ENCODE measurements at places on chromosomes 6 and 20.

- no peak overlapping the region for H3K27ac ChIP-seq
- DNase-seq: no peak
- H3K4me3 ChIP-seq: no peak overlapping the region
- H3K27me3 ChIP-seq: no peaks in the 10 kb centered on the region
These were observed 22.7 kb downstream of the BAK1 start for GRCh38 chr6:33557376-33557775.

DNA sequence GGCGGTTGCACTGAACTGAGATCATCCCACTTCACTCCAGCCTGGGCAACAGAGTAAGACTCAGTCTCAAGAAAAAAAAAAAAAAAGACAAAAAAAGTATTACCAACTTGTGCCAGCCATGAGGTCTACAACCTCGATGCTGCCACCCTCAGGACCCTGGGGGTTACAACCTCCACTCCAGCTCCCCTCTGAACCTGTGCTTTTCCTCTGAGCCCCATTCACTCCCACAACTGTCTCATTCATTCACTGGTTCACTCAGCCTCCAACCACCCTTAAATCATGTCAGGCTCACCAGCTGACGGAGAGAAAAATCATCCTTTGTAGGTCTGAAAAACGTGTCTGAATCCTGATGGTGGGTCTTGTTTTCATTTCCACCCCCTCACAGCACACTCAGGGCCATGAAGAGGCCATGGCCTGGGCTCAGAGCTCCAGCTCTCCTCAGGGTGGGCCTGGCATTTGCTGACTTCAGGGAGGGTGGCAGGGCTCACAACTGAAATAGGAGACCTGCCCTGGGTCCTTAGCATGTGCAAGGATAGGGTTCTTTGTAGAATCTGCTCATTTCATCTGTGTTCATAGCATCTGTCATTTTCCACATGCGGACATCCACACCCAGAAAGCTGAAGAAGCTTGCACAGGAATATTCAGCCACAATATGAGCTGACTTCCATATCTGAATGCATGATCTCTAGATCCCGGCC, 1.9 kb upstream of the ULBP1 start:
- no peak overlapping the region for H3K4me3 ChIP-seq
- H3K4me1 ChIP-seq: peaks cover 2% of the 10 kb centered on the region
- no peak for DNase-seq
- no peak overlapping the region for H3K27ac ChIP-seq

GRCh38 chr6:108589244-108589791, 28.6 kb downstream of the FOXO3 start:
- H3K4me1 ChIP-seq: peaks cover 43% of the 10 kb centered on the region
- peak; percentile 63 for DNase-seq
- H3K27me3 ChIP-seq: no peaks in the 10 kb centered on the region
- H3K27ac ChIP-seq: peak overlapping the region; percentile 38

DNA sequence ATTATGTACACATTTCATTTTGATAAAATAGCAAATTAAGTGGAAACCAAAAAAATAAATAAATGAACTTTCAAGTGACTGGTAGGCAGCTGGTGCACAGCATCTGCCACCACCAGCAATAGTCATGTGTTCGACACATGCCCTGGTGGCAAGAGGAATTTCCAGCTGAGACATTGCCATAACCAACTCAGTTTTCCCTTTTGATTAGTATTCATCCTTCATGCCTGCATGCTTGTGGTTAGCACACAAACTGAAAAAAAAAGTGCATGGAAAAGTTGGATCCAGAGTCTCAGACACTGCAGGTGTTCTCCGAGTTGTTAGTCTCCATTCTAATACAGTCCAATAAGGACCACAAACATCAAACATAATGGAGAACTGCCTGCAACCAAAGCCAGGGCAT, 156.0 kb upstream of the SOX4 start:
- no peaks in the 10 kb centered on the region for H3K4me1 ChIP-seq
- H3K27me3 ChIP-seq: no peaks in the 10 kb centered on the region
- H3K36me3 ChIP-seq: no peaks in the 10 kb centered on the region
- no peak overlapping the region for H3K4me3 ChIP-seq

GRCh38 chr6:135088818-135089809, 34.5 kb upstream of the HBS1L start:
- peaks cover 8% of the 10 kb centered on the region for H3K27me3 ChIP-seq
- DNase-seq: peak; percentile 72
- H3K27ac ChIP-seq: no peak overlapping the region
- H3K36me3 ChIP-seq: no peaks in the 10 kb centered on the region
- H3K4me1 ChIP-seq: no peaks in the 10 kb centered on the region

DNA sequence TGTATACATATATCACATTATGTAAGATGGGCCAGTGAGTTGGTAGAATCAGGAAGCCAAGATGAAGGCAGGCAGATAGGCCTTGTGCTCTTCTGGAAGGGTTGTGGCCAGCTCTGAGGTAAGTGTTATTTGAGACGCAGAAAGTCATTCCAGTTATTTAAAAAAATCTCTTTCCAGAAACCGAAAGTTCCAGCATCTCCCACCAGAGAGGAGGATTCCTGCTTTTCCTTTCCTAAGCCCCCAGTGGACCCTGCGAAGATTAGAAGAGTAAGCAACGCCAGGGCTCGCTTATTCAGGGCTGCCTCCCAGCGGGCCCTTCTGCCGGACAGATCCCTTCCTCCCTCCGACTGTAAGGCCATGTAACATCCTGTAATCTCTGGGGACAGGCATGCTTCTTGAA, 20.4 kb downstream of the ARMC2 start:
- peaks cover 4% of the 10 kb centered on the region for H3K4me1 ChIP-seq
- H3K27me3 ChIP-seq: no peaks in the 10 kb centered on the region
- no peaks in the 10 kb centered on the region for H3K36me3 ChIP-seq
- H3K4me3 ChIP-seq: no peak overlapping the region
- no peak for DNase-seq
- H3K27ac ChIP-seq: no peak overlapping the region

DNA sequence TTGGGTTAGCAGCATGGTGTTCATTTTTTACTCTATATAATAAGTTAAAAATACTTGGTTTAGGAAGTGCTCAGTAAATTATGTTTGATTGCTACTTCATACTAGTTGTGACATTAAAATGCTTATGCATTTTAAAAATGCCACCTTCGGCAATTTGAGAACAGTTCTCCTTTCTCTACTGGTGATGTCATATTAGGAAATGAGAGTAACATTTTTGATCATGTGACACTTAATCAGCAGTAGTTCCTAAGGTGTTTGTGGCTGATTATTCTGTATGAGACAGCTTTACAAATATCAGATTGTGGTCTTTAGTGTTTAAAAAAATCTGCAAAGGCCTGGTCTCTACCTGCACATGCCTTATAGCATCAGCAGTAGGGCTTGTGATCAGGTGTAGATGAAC, 4.4 kb downstream of the GZF1 start:
- no peak overlapping the region for H3K4me3 ChIP-seq
- H3K27me3 ChIP-seq: no peaks in the 10 kb centered on the region
- no peak overlapping the region for H3K27ac ChIP-seq
- peaks cover 11% of the 10 kb centered on the region for H3K4me1 ChIP-seq

DNA sequence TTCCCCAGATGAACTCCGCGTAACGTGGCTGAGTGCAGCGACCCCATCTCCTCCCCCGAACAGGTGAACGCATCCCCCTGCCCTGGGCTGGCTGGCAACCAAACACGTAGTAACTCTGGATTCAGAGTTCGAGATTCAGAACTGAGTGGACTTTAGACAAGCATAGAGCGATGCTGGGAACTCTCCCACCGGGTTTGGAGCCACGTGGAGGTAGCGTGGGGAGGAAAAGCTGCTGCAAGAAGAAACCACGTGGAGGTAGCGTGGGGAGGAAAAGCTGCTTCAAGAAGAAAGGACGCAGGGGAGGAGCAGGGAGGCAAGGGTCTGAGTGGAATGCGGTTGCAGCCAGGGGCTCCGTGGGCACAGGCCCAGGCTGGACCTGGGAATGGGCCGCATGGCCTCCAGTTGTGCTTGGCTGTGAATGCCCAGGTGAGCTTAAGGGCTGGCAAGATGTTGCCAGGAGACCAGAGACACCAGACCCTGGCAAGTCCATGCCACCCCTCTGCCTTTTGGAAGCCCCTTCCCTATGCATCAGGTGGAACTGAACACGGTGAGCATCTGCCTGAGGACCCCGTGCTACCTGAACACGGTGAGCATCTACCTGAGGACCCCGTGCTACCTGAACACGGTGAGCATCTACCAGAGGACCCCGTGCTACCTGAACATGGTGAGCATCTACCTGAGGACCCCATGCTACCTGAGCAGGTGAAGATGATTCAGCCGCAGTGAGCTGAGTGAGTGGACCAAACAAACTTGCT, 118.0 kb upstream of the FRMD1 start:
- H3K36me3 ChIP-seq: no peaks in the 10 kb centered on the region
- H3K27ac ChIP-seq: no peak overlapping the region
- no peak for DNase-seq
- no peaks in the 10 kb centered on the region for H3K27me3 ChIP-seq
- H3K4me1 ChIP-seq: no peaks in the 10 kb centered on the region

- H3K4me1 ChIP-seq: peaks cover 16% of the 10 kb centered on the region
- H3K4me3 ChIP-seq: peak overlapping the region; percentile 95
- DNase-seq: no peak
- peak overlapping the region; percentile 94 for H3K27ac ChIP-seq
These were observed 880 bp downstream of the ADNP start for GRCh38 chr20:50930139-50930975.

DNA sequence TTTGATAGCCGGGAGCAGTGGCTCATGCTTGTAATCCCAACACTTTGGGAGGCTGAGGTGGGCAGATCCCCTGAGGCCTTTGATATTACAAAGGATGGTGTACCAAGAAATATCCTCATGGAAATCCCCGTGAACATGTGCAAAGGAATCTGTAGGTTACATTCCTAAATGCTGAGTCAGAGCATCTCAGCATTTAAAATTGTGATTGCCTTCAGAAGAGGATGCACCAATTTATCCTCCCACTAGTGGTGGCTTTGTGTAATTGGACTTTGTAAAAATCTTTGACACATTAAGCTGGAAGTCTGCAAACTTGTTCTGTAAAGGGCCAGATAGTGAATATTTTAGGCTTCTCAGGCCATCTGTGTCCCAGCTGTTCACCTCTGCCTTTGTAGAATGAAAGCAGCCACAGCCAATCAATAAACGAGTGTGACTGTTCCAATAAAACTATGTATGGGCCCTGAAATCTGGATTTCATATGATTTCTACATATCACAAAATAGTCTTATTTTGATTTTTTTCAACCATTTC, 11.8 kb downstream of the TMEM14B start:
- H3K27ac ChIP-seq: no peak overlapping the region
- peak; percentile 96 for DNase-seq
- peaks cover 2% of the 10 kb centered on the region for H3K4me1 ChIP-seq
- H3K36me3 ChIP-seq: peaks cover 16% of the 10 kb centered on the region

DNA sequence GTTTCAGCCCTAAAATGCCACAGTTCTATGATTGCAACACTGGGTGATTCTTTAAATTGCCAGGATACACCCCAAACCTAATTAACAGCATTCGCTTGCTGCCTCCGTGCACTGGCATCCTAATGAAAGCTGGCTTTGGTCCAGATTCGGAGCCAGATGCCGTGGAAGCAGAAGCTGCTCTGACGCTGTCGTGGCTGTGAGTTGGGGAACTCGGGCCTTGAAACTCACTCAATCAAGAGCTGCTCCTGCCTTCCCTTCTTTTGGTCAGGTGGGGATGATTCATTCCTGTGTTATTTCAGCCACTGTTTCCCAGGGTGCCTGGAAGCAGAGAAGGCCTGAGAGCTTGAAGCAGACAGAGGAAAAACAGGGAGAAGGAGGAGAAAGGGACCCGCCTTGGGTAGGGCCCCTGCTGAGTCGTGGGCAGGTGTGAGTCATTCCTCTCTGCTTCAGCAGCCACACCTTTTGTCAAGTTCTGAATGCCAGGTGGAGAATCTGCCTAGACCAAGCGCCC, 36.2 kb upstream of the DSP start:
- H3K27me3 ChIP-seq: no peaks in the 10 kb centered on the region
- H3K27ac ChIP-seq: no peak overlapping the region
- peaks cover 5% of the 10 kb centered on the region for H3K4me1 ChIP-seq
- H3K36me3 ChIP-seq: no peaks in the 10 kb centered on the region

GRCh38 chr20:48743807-48744206, 84.0 kb downstream of the PREX1 start:
- no peak for DNase-seq
- no peaks in the 10 kb centered on the region for H3K4me1 ChIP-seq
- H3K27me3 ChIP-seq: peaks cover under 1% of the 10 kb centered on the region
- H3K36me3 ChIP-seq: no peaks in the 10 kb centered on the region
- H3K27ac ChIP-seq: no peak overlapping the region

- H3K27me3 ChIP-seq: no peaks in the 10 kb centered on the region
- H3K4me1 ChIP-seq: peaks cover 15% of the 10 kb centered on the region
- H3K27ac ChIP-seq: no peak overlapping the region
- H3K36me3 ChIP-seq: no peaks in the 10 kb centered on the region
- H3K4me3 ChIP-seq: no peak overlapping the region
- DNase-seq: no peak
These were observed 45.0 kb upstream of the RIPOR2 start for GRCh38 chr6:24980507-24981385.

GRCh38 chr20:51481341-51481914, 61.1 kb downstream of the NFATC2 start:
- H3K27ac ChIP-seq: no peak overlapping the region
- DNase-seq: no peak
- H3K36me3 ChIP-seq: no peaks in the 10 kb centered on the region
- H3K4me1 ChIP-seq: no peaks in the 10 kb centered on the region
- no peaks in the 10 kb centered on the region for H3K27me3 ChIP-seq

DNA sequence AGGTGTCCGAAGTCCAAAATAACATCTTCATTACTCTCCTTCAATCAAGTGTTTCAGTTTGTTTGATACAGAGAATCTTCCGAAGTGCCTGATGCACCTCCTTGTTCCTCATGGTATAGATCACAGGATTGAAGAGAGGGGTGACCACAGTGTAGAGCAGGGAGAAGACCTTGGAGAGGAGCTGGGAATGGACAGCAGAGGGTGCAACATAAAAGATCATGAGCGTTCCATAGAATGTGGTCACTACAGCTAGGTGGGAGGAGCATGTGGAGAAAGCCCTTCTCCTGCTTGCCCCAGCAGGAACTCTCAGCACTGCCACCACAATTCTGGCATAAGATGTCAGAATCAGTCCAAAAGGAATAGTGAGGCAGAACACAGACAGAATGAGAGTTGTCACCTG, 11.9 kb downstream of the OR12D1 start:
- no peaks in the 10 kb centered on the region for H3K4me1 ChIP-seq
- no peak for DNase-seq
- H3K27ac ChIP-seq: no peak overlapping the region
- H3K4me3 ChIP-seq: no peak overlapping the region

- no peaks in the 10 kb centered on the region for H3K4me1 ChIP-seq
- no peaks in the 10 kb centered on the region for H3K36me3 ChIP-seq
- no peak overlapping the region for H3K4me3 ChIP-seq
- no peaks in the 10 kb centered on the region for H3K27me3 ChIP-seq
These were observed 73.5 kb downstream of the EYS start for GRCh38 chr6:65633501-65633900.

DNA sequence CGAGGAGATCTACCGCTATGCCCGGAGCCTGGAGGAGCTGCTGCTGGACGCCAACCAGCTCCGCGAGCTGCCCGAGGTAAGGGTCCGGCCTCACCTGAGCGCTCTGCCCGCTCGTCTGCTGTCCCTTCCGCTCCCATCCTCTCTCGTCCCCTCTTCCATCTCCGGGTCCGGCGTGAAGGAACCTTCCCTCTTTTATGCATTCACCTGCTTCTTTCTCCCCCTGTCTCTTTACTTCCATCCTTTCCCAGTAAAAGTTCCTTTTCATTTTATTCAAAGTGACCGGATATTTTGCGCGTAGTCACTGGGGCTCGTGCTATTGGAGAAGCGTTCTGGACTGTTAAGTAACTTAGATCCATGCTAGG, 516 bp downstream of the LRRC1 start:
- H3K4me1 ChIP-seq: peaks cover 8% of the 10 kb centered on the region
- H3K4me3 ChIP-seq: peak overlapping the region; percentile 82
- no peaks in the 10 kb centered on the region for H3K27me3 ChIP-seq
- peak overlapping the region; percentile 45 for H3K27ac ChIP-seq

- no peak overlapping the region for H3K4me3 ChIP-seq
- no peaks in the 10 kb centered on the region for H3K4me1 ChIP-seq
- no peak overlapping the region for H3K27ac ChIP-seq
- DNase-seq: no peak
These were observed 25.2 kb upstream of the FERMT1 start for GRCh38 chr20:6148073-6148472.

Measured in IMR-90 (cell line).